ENCODE measurements at places on chromosomes 12 and 14.

DNA sequence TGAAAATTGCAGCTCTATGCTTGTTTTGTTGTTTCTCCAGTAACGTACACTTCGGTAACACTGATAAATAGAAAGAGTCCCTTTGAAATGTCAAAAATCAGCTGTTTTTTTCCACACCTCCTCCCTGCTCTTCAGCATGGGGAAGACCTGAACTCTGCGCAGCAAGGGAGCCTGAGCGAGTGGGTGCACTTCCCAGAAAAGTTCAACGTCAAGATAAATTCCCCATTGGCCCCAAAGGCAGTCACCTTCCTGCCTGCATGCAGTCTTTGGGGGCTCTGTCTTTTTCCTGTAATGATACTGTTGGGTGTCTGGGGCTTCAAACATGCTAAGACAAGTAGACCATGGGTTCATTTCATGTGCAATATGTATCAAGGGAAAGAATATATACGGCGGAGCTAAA lies 8.8 kb upstream of the FOXG1 start:
- no peak for DNase-seq

GRCh38 chr12:50275556-50275955 lies 7.8 kb downstream of the LIMA1 start:
- DNase-seq = no peak

GRCh38 chr14:57346741-57347140 lies 43.6 kb upstream of the NAA30 start:
- DNase-seq = no peak

DNA sequence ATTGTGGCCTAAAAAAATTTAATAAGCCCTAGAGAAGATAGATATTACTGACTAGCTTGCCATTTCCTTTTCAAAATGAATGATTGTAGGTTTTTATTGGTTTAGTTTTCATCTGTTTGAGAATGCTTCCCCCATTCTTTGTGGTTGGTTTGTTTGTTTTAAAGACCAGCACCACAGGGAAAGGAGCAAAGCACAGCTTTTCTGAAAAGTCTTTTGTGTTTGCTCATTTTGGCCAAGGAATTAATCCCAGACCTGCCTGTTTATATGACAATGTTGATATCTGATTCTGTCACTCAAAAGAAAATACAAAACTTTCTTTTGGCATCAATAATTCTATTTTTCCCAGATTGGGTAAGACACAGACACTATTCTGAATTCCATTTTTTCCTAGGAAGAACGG lies 312.5 kb upstream of the FLRT2 start:
- peak; percentile 70 for DNase-seq

GRCh38 chr14:77271113-77271710 lies at the start of gene NGB:
Gene NGB (minus strand): TSS chr14:77271206. CDS start chr14:77270937, 269 bp downstream.
- no peak for DNase-seq

GRCh38 chr14:65476273-65476941 lies 63.9 kb downstream of the FUT8 start:
- DNase-seq = no peak

GRCh38 chr14:72451054-72451972 lies 442.6 kb downstream of the DPF3 start:
- peak; percentile 41 for DNase-seq

DNA sequence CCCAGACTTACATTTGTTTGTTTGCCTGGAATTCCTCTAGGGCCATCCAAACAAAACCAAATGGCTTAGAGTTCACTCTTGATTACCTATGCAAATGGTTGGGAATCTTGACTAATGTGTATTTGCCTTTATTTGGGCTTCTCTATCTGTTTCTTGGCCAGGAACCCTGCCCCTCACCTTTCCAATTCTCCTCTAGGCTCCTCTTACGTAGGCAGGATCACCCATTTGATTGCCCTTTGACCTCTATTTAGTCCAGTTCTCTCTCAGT lies 123.0 kb upstream of the DYRK2 start:
- no peak for DNase-seq

GRCh38 chr12:95972832-95973456 lies 23.2 kb downstream of the HAL start:
- no peak for DNase-seq

DNA sequence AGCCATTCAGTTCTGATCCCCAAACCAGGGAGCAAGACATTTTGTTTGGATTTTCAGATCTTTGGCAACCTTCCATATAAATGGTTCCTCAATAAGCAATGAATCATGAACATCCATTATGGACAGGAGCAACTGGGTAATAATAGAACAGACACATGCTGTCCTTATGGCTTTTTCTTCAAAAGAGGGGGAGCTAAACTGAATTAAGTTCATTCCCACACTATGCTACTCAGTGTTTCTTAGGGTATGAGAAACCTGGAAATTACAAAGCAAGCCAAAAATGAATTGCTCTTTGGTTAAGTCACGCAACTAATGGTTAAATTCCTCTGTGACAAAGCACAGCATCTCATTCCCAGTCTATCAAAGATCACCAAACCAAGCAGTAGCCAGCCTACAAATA lies 51.0 kb downstream of the PTGER2 start:
- DNase-seq = peak; percentile 88

DNA sequence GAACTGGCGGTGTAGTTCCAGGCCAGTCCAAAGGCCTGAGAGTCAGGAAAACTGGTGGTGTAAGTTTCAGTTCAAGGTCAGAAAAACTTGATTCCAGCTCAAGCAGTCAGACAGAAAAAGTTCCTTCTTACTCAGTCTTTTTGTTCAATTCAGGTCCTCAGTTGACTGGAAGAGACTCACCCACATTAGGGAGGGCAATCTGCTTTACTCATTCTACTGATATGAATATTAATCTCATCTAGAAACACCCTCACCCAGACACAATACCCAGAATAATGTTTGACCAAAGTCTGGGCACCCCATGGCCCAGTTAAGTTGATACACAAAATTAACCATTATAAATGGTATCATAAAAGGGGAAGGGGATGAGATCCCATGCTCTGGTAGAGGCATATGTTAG lies 50.1 kb upstream of the LTA4H start:
- no peak for DNase-seq

- peak; percentile 69 for DNase-seq
These were observed 152.2 kb upstream of the SLC38A2 start for GRCh38 chr12:46524778-46525177.

GRCh38 chr14:22797017-22797917 lies 18.0 kb downstream of the SLC7A7 start:
- no peak for DNase-seq

- DNase-seq = peak; percentile 93
These were observed at the start of gene GAPDH for GRCh38 chr12:6533923-6534694. Gene GAPDH (plus strand): TSS chr12:6534517. CDS start chr12:6534833, 316 bp downstream.

DNA sequence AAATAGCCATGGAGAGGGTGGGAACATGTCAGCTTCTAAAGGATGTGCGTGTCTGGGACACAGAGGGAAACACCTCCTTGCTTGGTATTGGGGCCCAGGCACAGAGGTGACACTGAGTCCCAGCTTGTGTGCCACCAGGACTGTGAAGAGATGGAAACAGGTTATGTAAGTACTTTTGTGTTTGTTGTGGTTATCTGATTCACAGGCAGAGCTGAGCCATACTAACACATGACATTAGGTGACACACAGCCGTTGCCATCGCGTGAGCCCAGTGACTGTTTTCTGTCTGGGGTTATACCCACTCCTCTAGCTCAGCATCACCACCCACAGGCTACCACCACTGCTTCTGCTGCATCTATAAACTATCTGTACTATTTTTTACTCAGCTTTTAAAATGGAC lies 12.1 kb upstream of the FLVCR2 start:
- no peak for DNase-seq

- DNase-seq = no peak
These were observed 359.8 kb downstream of the ATP23 start for GRCh38 chr12:58301038-58301729.

DNA sequence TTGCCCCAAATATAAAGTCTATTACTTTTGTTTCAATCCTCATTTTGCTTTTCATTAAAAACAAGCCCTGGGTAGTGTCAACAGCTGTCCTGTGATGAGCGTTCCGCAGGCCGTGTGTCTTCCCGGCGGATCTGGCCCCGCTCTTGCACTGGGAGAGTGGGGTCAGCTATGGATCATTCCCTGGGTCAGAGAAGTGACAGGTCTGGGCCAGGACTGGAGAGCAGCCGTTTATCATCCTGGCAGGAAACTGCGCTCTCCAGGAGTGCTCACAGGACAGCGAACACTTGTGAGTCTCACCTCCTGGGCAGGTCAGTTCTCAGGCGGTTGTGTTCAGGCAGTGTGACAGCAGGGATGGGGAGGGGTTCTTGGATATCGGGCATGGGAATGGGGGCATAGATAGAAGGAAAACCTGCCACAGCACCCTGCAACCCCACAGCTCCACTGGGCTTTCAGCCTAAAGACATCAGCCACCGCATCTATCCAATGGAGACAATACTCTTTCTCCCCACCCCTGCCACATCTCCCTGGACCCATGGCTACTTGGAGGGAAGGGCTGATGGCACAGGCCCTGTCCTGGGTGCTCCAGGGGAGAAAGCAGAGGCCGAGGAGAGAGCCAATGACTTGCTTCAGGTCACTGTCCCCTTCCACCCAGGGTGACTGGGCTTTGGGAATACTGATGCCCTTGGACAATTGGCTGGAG lies 47.8 kb upstream of the CHGA start:
- DNase-seq = no peak
